Fibroblast of upper back skin (primary cell): ENCODE measurements at places on chromosomes 12 and 14.

DNA sequence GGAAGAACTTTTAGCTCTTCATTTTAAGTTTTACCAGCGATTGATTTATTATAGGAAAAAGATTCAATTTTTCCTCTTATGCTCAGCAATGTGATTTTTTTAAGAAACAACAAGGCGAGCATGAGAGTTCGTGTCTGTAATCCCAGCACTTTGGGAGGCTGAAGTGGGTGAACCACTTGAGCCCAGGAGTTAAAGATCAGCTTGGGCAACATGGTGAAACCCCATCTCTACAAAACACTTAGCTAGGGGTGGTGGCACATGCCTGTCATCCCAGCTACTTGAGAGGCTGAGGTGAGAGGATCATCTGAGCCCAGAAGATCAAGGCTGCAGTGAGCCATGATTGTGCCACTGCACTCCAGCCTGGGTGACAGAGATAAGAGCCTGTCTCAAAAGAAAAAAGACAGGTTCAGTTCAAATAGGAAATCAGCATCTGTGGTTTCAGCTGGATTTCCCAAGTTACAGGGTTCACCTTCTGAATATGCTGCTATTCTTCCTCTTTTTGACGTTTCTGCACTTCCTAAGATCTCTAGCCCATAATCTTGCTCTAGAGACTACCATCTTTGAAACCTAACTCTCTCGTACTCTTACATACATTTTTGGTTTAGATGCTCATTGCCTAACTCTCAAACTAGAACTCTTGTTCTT lies 274.7 kb downstream of the SEC23A start:
- no peak for DNase-seq

GRCh38 chr12:86122846-86123468 lies 133.2 kb downstream of the MGAT4C start:
- no peak for DNase-seq

- no peak for DNase-seq
These were observed 8.2 kb downstream of the ANG start for GRCh38 chr14:20696764-20697163.

- DNase-seq, result no peak
These were observed 43.4 kb downstream of the DLK1 start for GRCh38 chr14:100770046-100770445.

DNA sequence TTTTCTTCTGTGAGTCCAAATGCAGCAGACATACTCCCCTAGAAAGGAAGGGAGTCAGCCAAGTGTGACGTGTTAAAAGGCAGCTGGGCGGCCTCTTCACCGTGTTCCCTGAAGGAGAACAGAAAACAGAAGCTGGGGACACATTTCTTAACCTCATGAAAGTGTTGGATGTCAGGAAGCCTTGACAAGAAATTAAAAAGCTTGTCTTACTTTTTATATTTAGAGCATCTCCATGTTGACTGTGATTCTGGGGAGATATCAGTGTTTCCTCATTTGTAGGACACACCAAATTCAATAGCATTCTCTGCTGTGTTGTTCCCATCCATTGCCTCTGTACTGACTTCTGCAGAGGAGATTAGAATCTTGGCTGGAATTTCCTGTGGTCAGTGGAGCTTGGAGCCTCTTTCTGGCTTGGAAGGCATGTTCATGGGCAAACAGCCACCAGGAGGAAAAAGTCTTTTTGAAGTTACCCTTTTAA lies 93.7 kb downstream of the RMST start:
- peak; percentile 67 for DNase-seq

GRCh38 chr14:64835431-64835830 lies 44.3 kb downstream of the SPTB start:
- DNase-seq, result no peak

DNA sequence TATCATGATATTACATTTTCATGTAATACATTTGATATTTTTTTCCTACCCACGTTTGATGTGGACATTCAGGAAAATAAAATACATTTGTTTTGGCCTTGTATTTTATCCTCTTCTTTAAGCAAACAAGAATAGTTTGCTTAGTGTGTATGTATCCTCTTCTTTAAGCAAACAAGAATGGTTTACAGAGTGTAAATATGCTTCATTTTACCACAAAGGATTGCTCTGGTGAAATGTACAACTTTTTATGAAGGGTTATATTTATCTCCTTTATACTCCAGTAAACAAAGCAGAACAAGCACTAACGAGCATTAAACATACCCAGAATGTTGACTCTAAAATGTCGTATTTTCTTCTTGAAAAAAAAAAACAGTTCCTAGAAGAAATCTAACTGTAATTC lies 244.7 kb downstream of the KCNH5 start:
- no peak for DNase-seq

DNA sequence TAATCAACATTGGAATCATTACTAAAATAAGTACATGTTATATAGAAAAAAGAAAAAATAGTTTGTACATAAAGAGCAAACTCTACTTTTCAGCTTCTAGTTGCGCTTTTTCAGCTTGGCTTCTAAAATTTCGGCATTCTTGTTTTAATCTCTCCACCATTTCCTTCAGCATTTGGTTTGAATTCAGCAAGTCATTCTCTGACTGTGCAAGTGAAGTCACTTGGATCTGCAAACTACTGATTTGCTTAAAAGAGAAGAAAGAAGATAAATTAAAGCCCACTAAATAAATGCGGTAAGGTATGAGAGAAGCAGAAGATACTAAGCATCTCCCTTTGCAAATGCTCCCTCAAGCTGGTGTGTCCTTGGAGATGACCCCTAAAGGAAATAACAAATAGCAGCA lies 126.3 kb downstream of the CEP83 start:
- no peak for DNase-seq

- peak; percentile 97 for DNase-seq
These were observed 93.8 kb downstream of the PTPRB start for GRCh38 chr12:70543444-70543843.

DNA sequence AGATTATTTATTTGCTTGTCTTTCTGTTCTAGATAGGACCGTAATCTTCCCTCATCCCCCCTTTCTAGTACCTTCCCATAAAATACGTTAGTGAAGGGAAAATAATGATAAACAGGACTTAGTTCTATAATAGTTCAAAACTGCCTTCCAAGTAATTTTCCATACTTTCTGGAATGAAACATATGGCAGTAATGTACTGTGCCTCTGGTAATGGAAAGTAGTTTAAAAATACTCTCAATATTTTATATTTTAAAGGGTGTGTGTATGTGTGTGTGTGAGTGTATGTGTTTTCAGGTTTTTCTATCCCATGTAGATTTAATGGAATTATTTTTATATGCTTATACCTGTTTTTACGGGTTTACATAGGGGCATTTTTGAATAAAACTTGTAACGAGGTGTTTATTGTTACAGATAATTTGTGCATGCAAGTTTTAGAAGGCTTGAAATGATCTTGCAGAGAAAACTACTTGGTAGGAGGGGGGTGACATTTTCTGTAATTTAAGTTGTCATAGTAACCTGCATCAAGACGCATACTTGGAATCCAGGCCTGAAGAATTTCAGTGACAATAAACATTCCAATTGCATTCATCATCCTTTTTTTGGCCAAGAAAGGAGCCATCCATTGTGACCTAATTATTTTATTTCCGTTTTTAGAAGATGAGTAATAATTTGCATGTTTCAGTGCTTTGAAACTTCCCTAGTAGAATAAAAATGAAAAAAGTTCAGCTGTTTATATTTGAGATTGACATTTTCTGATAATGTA lies 38.9 kb downstream of the RASSF8 start:
- DNase-seq, result peak; percentile 95

DNA sequence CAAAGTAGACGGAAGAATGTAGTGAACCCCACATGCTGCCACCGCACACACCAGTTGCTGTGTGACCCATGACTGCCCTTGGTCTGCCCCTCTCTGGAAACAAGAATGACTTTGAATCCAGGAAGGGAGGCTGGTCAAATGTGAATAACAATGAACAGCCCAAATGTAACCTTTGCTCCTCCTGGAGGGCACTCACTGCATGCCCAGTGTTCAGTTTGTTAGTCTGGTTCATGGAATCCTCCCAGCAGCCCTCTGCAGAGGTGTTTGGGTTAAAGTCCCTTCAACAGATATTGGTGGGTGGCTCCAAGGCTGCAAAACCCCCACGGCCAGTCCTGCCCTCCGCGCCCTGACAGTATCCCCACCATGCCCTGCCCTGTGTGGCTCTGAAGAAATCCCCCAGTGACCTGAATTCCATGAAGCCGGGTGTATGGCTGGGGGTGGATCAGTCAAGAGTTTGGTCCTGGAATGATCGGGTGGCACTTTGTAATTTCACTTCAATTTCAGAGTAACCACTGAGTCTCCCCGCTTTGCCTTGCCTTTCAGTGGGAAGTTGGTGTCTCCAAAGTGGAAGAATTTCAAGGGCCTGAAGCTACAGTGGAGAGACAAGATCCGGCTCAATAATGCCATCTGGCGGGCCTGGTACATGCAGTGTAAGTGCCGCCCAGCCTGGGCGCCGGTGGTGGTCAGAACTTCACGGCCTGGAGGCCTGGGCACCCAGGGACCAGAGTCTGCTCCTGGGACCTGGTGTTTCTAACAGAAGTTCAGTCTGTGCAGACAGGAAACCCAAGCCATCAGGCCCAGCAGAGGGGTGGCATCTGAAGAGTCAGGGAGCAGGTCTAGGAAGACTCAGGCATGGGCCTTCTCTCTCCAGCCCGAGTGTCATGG lies 47.1 kb downstream of the IL31 start:
- no peak for DNase-seq
